ENCODE measurements at places on chromosomes 3 and 15.

DNA sequence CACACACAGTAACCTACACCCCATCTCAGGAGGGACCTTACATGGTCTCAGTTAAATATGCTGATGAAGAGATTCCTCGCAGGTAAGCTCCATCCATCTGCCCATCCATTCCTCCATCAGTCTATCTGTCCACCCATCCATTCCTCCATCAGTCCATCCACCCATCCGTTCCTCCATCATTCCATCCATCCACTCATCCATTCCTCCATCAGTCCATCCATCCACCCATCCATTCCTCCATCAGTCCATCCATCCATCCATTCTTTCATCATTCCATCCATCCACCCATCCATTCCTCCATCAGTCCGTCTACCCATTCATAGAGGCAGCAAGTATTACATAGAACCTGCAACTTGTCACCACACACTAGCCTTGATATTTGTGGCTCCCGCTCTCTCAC, 77.9 kb downstream of the DNASE1L3 start:
- no peak for DNase-seq

- no peak for DNase-seq
Observed at GRCh38 chr3:76063019-76063418, 277.7 kb upstream of the ZNF717 start.

DNA sequence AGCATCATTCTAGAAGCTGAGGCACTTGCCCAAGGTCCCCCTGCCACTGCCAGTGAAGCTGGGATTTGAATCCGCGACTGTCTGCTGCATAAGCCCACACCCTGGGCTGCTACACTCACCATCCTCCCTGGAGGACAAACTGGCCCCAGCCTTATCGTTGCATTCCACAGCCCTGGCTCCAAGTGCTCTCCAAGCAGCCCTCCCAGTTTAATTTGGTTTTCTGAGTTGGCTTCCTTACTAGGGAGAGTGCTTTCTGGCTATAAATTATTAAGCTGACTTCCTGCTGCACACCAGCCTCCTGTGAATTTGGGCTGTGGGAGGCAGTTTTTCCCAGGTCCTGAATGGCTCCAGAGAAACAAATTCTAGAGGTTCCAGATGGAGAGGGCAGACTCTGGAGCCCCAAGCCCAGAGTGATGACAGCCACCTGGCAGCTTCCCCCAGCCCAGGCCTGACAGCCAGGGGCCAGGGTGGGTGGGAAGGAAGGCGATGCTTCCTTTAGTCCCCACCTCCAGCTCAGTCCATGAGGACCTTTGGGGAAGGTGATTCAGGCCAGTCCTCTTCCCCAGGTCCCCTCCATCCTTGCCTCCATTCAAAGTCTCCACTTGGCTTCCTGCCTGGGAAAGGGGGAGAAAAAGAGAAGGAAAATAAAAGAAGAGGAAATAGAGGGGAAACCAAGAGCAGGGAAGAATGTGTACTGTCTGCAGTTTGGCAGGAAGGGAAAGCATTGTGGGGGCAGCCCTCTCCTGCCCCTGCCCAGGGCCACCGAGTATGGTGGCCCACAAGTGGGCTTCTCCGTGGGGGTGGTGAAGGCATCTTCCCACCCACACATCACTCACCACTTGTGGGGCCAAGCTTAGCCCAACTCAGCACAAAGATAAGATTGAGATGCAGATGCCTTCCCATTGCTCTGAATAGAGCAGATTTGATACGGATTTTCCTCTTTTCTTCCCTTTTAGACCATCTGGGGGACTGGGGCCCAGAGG, 69.6 kb downstream of the SEMA5B start:
- no peak for DNase-seq

DNA sequence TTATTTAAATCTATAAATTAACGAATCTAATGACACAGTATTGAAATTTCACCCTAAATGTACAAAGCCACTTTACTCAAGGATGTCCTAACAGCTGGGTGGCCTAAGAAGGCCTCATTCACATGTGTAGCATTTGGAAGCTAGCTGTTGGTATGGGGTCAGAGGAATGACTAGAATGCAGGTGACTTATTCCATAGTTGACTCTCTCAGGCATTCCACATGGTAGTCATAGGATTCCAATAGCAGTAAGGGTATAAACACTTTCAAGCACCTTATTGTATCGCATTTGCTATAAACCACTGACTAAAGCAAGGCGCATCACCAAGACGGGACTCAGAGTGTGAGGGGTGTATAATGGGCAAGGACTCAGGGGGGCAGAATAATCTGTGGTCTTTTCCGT, 294.8 kb upstream of the EPHA3 start:
- no peak for DNase-seq

DNA sequence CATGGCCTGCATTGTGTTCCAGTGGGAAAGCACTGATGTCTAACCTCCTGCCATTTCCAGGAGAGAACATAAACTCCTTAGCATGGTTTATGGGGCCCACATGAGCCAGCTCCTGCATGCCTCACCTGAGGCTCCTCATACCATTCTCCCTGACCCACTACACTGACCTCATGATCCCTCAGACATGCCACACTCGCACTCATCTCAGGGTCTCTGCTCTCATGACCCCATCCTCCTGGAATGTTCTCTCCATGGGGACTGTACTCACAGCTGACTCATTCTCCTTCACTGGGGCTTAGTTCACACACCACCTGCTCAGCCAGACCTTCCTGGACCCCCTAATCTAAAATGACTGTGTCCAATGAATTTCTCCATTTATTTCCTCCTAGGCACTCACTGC, 4.0 kb upstream of the LMCD1 start:
- DNase-seq, result no peak

DNA sequence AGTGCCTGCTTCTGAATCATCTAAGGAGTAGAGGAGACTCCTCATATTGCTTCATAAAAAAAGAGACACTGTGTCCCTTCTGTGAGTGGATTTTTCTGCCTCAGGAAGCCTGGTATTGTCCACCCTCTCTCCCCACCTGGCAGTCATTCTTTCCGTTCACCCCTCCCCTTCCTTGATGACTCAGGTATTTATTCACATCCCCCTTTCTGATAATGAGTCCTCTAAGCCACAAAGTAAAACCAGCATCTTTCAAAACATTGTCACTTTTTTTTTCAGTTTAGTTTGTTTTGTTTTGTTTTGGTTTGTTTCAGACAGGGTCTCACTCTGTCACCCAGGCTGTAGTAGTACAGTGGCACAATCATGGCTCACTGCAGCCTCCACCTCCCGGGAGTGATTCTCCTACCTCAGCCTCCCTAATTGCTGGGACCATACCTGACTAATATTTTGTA, 65.2 kb upstream of the UBE2E1 start:
- DNase-seq, result no peak

GRCh38 chr3:152362086-152362485, 93.4 kb downstream of the MBNL1 start:
- no peak for DNase-seq

- peak; percentile 80 for DNase-seq
Observed at GRCh38 chr3:9946112-9947024, 5.8 kb downstream of the PRRT3 start.

DNA sequence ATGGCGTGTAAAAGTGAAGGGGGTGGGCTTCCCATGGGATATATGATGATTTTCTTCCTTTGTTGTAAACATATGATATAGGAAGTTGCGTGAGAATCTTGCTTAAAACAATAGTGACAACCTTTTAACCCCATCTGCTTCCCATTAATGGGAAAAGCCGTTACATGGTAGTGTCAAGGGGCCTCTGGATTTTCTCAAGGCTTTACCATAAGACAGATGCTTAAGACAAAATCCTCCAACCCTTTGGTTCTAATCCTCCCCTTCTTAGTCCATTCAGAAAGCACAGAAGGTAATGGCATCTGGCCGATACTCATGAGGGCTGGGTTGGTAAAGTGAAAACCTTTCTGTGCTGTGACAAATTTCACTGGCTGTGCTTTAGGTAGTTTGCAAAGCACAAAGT, 25.0 kb downstream of the DPH3 start:
- no peak for DNase-seq

GRCh38 chr3:67017211-67017610, 19.1 kb downstream of the KBTBD8 start:
- DNase-seq, result no peak

DNA sequence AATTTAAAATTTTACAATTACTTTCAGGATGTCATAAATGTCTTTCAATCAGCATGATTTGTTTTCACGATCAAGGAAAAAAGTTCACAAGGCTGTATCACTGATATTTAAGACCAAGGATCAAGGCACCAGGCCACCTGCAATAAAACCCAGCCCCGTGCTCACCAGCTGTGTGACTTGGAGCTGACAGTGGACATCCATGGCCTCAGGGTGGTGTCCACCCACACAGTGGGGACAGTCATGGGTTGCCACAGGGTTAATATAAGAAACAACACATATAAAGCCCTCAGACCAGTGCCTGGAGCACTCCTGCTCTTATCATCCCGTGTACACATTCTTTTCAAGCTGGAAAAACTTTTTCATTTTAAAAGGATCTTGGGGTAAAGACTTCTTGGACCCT, 56.5 kb downstream of the PCSK6 start:
- DNase-seq, result no peak

DNA sequence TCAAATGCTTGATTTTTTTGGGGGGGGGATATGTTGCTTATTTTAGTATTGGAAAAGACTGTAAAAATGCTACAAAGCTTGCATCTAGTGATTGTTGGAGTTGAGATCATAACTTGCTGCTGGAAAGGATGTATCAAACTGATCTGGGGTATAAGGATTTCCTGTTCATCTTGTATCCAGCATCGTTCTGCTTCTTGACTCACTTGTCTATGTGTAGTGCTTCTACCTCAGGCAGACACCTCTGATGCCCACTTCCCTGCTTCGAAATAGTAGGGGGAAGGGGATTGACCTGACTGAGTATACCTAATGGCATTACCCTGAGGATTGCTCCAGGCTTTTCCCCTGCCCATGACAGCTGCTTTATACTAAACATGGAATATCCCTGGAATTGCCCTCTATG, 42.7 kb downstream of the STT3B start:
- peak; percentile 32 for DNase-seq

GRCh38 chr15:76338486-76339304, 2.1 kb downstream of the ISL2 start:
- no peak for DNase-seq

DNA sequence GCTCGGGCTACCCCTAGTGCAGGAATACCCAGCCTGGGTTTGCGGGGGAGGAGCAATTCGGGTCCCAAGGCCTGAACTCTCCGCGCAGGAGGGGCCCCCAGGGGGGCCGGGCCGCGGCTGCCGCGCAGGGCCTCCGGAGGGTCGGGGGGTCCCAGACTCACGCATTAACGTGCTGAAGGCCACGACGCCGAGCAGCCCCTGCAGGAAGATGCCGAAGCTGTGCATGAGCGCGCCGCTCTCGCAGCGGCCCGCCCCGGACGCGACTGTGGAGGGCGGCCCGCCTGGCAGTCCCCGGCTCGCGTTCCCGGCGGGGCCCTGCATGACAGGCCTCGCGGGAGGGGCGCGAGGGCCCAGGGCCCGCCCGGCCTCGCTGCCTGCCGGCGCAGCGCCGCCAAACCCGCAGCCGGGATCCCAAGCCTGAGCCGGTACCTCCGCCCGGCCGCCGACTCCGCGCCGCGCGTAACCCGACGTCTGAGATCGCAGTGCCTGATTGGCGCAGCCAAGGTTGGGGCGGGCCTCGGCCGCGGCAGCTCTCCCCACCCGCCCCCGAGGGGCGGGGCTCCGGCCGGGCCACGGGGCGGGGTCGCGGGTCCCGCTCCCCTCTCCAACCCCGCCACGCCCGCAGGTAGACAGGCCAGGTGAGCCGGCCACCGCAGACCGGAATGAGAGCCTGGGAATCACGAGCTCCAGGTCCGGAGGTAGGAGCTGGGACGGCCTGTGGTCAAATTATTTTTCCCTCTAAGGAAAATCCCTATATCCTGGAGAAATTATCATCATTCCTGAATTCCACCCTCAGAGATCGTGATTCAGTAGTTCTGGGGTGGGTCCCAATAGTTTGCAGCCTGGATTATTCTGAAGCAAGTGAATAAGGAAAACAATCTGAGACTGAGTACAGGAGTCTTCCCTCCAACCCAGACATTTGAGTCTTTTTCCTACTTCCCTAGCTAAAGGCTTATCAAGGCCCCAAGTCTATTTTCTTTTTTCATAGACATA, at the start of gene STIMATE:
Gene STIMATE (minus strand): TSS at position 419 of the 993 bp plus-strand sequence. CDS start 98 bp downstream, at position 321.
- DNase-seq, result peak; percentile 87

DNA sequence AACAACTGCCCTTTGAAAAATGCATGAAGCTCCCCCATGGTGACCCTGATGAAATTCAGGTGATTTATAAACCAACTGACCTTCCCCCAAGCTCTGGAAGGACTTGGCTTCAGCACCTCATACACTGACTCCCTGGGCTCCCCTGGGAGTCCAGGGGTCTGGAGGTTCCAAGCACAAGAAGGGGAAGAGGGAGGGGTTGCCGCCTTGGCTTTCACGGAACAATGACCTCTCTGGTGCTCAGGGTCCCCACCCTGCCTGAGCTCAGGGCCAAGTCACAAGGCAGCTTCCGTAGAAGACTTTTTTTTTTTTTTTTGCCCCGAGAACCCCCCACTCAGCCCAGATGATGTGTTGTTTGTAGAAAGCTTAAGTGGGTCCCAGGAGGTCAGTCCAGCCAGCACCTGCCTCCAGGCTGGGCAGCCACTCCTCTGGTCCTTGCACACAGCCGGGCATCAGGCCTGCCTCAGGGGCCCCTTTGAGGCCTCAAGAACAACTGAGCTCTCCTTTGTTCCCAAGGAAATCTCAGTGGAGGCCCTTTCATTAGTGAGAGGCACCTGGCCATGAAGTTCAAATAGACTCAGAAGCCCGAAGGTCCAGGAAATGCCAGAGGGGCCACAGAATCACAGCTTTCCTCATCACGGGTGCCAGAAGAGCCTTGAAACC, 14.0 kb upstream of the ALAS1 start:
- DNase-seq, result no peak

- DNase-seq, result peak; percentile 47
Observed at GRCh38 chr15:85312486-85312885, 67.9 kb upstream of the AKAP13 start.

DNA sequence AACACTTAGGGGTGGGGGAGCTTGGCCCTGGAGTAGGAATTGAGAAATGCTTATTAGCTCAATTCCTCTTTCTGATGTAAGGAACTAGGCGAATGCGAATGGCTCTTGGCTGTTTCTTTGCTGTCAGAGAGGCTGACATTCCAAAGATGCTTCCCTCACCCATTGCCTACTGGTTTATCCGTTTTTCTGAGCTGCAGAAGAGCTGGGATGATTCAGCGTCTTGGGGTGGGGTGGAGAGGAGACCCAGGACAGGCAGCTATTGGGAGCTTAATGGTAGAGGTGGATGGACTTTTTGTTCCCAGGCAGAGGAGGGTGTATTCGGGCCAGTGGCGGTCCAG, 9.8 kb downstream of the PLEKHO2 start:
- no peak for DNase-seq

GRCh38 chr3:71309886-71310285, 273.6 kb downstream of the FOXP1 start:
- no peak for DNase-seq

- peak; percentile 50 for DNase-seq
Observed at GRCh38 chr3:187744169-187745151, 808 bp downstream of the BCL6 start.

DNA sequence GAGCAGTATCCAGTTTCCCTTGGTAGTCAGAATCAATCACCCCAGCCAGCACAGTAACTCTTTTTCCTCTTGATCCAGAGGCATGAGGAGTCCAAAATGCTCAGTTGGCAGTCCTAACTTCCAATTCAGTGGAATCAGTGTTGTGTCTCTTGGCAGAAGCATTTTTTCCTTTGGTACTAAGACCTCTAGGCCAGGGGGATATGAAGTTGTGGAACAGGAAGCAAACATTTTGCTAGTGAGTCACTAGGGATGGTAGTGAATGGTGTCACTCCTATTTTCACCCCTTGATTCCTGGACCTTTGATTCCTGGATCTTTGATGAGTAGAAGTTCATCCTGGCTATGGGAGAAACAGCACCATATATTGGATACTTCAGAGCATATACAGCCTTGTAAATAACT, 70.5 kb upstream of the ALDH1A3 start:
- DNase-seq, result no peak

GRCh38 chr3:150105886-150106612, 135.4 kb upstream of the PFN2 start:
- no peak for DNase-seq
